ENCODE measurements at places on chromosomes 2 and 18.

DNA sequence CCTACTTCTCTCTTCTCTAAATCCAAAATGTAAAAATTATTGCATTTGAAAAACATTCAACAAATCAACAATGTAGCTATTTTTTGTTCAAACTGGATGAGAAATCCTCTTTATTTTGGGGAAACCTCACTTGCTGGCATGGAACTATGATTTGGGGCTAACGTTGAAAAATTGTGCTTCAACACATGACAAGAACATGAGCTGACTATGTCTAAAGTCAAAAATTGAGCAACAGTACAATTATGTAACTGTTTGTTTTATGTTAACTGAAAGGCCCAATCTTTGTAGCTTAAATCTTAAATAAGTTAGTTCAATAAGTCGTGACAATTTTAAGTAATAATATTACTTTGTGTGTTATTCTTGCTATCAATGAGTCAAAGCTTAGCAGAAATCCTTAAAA is 67.3 kb downstream of the TMEFF2 start:
- no peak for DNase-seq

DNA sequence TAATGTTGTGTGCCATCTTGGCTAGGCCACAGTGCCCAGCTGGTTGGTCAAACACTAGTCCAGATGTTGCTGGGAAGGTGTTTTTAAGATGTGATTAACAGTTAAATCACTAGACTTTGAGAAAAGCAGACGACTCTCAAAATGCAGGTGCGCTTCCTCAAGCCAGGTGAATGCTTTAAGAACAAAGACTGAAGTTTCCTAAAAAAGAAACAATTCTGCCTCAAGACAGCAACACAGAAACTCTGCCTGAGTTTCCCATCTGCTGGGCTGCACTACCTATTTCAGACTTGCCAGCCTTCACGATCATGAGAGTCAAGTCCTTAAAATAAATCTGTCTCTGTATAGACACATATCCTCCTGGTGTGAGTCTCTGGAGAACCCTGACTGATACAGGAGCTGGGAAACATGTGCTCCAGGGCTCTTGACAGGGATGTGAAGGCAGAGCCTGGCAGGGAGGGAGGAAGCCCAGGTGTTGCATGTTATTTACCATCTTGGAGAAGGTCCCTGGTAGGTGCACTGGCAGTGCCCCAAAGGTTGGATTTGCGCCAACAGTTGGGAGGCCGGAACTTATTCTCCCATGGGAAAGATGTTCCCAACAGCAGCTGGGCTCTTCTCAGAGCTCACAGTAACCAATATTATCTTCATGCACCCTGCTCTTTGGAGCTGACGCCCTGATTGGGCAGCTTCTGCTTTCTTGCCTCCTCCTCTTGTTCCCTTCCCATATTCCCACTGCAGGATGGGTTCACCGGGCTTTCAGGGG is 43.9 kb downstream of the ST6GAL2 start:
- no peak for DNase-seq

DNA sequence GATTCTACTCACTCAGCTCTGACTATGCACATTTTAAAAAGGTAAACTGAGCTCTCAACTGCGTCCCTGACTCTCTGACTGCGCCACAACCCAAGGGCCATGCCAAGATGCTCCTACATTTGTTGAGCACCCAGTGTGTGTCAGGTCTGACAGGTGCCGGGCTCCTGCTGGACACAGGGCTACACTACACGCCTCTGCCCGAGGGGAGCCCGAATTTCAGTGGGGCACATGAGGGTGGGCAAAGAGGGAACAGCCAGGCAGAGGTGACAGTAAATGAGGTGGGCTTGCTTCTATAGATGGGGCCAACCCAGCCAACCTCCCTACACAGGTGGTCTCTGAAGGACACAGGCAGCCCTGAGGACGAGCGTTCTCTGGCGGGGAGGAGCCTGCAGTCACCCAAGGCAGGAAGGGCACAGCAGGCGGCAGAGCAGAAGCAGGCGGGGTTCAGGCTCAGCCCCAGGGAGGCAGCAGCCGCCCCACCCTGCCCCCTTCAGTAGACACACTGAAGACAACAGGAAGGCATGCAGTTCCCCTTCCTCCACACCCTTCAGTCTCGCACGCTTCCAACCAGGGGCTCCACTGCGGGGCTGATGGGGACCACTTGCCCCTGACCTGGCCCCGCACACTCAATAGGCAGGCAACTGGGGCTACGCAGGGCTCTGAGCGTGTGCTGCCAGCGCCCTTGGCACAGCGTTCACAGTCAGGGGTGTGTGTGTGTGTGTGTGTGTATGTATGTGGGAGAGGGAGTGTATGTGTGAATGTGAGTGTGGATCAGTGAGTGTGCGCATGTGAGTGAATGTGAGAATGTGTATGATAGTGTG is 98.4 kb downstream of the UXS1 start:
- DNase-seq, result peak; percentile 34

- no peak for DNase-seq
Measured at GRCh38 chr2:32058130-32058529, 5.2 kb upstream of the SPAST start.

- no peak for DNase-seq
Measured at GRCh38 chr18:47118981-47119380, 31.3 kb downstream of the HDHD2 start.

GRCh38 chr2:8693157-8693821 is 11.4 kb downstream of the ID2 start:
- no peak for DNase-seq

DNA sequence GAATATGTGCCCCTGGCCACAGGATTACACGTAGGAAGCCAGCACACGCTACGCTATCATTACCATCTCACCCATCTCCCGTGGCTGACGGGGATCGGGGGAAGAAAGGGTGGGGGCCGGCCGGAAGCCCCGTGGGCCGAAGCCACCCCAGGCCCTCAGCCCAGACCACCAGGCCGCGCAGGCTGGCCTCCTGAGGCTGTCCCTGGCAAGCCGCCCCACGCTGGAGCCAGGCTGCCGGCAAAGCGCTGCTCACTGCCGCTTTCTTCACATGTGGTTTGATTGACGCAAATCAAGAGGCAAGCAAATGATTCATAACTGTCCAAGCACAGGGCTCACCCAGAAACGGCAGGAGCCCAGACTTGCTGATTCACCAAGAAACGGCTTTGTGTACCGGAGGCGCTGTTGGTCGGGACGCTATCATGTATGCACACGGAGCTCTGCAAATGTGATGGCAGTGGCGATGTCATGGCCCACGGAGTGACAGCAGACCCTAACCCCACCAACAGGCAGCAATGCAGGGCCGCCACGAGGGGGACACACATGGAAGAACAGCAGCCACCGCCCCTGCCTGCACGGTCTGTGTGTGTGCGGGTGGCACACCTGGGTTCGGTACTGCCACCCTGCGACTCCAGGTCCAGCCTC is 125.7 kb downstream of the HDAC4 start:
- DNase-seq, result peak; percentile 69

DNA sequence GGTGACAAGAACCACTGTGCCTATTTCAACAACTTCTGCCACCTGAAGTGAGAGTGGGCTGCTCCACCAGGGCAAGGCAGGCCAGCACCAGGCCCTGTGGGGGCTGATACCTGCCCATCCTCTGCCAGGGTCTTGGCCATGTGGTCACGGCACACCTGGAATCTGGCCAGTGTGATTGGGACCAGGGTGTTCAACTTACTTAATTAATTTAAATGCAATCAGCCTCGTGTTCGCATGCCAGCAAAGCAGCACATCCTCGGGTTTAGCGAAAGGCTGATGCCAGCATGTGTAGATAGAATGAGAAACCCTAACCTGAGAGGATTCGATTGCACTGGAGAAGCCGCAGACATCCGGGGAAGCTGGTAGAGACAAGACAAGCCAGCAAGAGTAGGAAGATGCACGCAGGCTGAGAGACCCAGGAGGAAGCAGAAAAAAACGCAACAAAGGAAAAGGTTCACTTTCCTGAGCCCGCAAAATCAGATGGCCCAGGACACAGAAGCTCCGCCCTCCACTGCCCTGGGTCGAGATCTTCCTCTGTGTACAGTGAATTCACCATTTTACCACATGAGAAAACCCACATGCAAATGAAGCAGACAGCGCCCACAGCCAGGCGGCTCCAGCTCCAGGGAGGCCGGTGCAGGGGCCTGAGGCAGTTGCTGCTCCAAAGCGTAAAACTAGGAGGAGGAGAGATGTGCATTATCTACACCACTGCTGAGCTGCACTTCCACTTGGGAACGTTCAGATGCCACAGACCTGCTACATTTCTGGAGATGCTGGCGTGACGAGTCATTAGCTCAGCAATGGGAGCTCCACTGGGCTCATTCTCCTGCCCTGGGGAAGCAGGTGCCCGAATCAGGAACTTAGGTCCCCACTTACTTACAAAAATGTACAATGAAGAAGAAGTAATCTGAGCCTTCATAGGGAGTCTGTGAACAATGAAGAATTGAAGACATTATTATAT is 92.1 kb downstream of the TMEM18 start:
- DNase-seq, result no peak

DNA sequence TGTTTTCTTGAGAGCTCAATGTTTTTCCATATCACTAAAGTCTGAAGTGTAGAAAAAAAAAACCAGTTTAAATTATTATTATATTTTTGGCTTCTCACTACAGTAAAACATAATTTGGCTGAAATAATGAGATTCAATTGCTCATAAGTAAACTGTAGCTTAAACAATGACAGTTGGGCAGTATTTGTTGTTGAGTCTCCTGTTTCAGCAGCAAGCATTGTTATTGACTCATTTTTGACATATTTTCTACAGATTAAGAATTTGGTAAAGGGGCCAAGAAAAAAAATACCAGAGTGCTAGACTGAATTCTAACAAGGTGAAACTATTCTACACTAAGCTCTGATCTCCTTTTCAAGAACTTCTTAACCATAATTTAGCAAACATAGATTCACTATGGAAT is 2070.4 kb upstream of the CELF4 start:
- DNase-seq, result no peak
